PC-9 (cell line): ENCODE measurements at places on chromosomes 11 and 22.
A peak's percentile ranks its signal among the peaks of the same experiment; 100 is the strongest.

DNA sequence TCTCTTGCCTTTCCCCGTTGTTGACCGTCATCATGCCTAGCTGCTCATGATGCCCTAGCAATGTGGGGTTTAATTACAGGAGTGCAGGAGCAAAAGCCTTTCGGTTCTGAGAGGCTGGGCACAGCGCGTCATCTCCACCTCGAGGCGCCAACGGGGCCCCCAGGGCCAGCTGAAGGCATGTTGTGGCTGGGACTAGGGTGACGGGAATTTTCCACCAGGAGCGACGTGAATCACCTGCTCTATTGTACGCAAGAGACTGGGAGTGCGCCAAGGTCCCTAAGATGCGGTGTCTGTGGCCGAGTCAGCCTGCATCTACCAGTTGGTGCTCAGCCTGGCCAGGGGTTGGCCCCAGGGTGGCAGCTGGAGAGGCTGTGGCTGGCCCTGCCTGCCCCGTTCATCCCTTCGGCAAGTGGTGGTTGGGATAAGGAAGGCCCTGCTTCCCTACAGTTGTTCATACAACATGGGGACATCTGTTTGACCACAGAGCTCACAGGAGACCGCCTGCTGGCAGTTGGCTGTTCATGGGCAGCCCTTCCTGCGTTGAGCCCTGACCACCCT is 1175.6 kb downstream of the BRD1 start:
- no peak for DNase-seq
- H3K36me3 ChIP-seq = no peaks in the 10 kb centered on the region
- no peak overlapping the region for H3K4me3 ChIP-seq
- peaks cover 98% of the 10 kb centered on the region for H3K27me3 ChIP-seq
- no peaks in the 10 kb centered on the region for H3K4me1 ChIP-seq

GRCh38 chr11:120431633-120432032 is 79.9 kb upstream of the GRIK4 start:
- peaks cover 19% of the 10 kb centered on the region for H3K4me1 ChIP-seq
- H3K27ac ChIP-seq = peak overlapping the region; percentile 47
- H3K4me3 ChIP-seq = no peak overlapping the region
- peak; percentile 1 for DNase-seq

DNA sequence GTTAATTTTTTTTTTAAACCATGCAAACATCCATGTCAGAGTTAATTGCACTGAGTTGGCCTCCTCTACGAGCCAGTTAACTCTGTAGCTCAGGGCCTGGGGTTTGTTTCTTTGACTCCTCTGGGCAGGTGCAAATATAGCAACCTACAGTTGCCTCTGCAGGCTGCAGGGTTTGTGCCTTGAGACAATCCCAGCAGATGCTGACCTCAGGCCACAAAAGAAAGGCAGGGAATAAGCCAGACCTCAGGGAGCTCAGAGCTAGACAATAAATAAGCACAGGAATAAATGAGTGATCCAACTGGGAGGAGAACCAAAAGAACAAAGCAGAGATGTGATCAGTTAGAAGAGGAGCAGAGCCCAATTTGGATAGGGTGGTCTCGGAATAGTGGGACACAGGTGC is 390.8 kb downstream of the SHANK2 start:
- no peaks in the 10 kb centered on the region for H3K36me3 ChIP-seq
- H3K27me3 ChIP-seq = no peaks in the 10 kb centered on the region
- H3K4me1 ChIP-seq = no peaks in the 10 kb centered on the region
- H3K4me3 ChIP-seq = no peak overlapping the region
- H3K27ac ChIP-seq = no peak overlapping the region

GRCh38 chr22:44578516-44579230 is 80.6 kb upstream of the RTL6 start:
- H3K27ac ChIP-seq = no peak overlapping the region
- DNase-seq = no peak
- H3K27me3 ChIP-seq = no peaks in the 10 kb centered on the region; the same call in 1 of the 2 replicates
- H3K4me1 ChIP-seq = peaks cover 2% of the 10 kb centered on the region

- H3K4me1 ChIP-seq = peaks cover 14% of the 10 kb centered on the region
- H3K4me3 ChIP-seq = no peak overlapping the region
- no peaks in the 10 kb centered on the region for H3K27me3 ChIP-seq
- peak; percentile 26 for DNase-seq
- no peak overlapping the region for H3K27ac ChIP-seq
Measured at GRCh38 chr11:128151338-128151737, 436.0 kb downstream of the ETS1 start.

- DNase-seq = no peak
- no peak overlapping the region for H3K27ac ChIP-seq
- H3K27me3 ChIP-seq = peaks cover 12% of the 10 kb centered on the region
- no peak overlapping the region for H3K4me3 ChIP-seq
Measured at GRCh38 chr22:23402275-23403151, 177.6 kb downstream of the IGLL1 start.

- H3K27ac ChIP-seq = no peak overlapping the region
- no peak overlapping the region for H3K4me3 ChIP-seq
- H3K36me3 ChIP-seq = no peaks in the 10 kb centered on the region
- peaks cover 99% of the 10 kb centered on the region for H3K27me3 ChIP-seq
Measured at GRCh38 chr22:47443836-47444745, 681.6 kb downstream of the TBC1D22A start.
